ENCODE measurements at places on chromosomes 5 and 9.

DNA sequence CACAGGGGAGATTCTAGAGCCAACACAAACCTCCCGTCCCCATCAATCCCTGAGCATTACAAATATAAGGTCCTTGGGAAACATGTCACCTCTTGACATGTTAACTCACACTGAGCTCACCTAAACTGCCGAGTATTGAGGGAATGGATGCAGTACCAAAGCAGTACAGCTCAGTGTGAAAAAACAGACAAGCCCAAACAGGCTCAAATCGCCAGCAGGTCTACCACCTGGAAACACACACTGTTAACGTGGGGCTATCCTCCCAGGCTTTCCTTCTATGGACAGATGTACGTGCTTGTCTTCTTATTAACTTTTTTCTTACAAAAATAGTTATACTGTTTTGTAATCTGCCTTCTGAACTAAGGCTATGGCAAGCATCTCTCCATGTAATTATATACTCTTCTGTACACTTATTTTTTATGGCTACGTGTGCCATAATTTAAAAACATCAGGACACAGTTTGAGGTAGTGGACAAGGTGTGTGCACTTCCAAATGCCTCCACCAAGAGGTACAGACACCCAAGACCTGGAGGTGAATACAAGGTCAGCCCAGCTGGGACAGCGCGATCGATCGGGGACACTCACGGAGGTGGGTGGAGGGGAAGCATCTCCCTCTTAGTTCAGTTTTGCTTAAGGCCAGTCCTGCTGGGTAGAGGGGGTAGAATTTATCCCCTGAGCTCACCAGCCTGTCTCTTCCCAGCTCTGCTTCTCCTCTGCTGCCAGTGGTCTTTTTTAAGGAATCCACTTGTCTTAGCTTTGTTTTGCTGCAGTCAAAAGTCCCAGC lies 76.5 kb downstream of the DAP start:
- no peak for DNase-seq

GRCh38 chr5:101561018-101561417 lies 657.9 kb upstream of the ST8SIA4 start:
- DNase-seq, result no peak

- no peak for DNase-seq
Observed at GRCh38 chr5:74063821-74064220, 437.8 kb downstream of the ARHGEF28 start.

- no peak for DNase-seq
Observed at GRCh38 chr5:60487885-60488442, 212.0 kb downstream of the DEPDC1B start.

DNA sequence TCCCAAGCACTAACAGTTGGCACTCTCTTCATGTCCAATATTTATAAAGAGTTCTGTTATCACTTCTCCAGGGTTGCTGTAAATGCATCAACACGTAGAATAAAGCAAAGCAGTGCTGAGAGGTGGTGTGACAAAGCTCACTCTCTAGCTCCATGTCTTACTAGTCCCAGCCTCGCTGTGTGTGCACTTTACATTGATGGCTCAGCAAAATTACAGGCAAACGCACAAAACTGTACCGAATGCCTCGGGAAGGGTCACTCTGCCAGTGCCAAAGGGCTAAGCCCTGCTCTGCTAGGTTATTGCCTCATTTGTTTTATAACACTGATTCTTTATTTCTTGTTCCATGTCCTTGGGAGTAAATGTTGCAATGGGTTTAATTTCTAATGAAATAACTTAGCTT lies 1005.9 kb upstream of the WWC1 start:
- no peak for DNase-seq

DNA sequence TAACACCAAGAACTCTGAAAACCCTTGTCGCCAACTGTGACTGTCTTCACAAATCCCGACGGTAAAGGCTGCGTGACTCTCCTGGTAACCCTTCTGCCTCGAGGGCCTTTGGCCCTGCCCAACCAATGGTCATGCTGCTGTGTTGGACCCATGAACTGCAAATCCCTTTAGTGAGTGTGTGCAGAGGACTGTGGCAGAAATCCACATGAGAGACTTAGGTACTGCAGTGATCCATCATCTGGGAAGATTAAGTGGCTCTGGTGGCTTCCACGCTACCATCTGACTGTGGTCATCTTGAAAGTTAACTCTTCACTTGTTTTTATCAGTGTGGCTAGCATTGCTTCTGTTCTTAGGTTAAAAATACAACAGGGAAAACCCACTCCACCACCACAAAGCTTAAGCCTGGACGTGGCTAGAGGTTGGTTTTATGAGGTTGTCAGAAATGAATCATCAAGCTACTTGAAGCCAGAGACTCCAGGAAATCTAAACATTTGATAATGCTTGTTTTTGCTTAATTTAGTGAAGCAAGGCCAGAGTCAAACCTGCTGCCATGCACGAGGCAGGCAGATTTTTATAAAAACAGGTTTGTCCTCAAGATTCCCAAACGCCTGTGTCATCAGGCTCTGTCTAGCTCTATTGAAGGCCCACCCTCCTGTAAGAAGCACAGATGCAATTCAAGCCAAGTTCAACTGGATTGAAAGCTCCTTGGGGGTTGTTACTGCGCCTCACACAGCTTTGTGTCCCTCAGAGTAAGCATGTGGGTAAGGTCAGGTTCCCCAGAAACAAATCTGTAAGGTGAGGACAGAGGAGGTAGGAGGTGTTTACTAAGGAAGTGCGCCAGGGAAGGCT lies 52.7 kb upstream of the ERCC6L2 start:
- peak; percentile 45 for DNase-seq

DNA sequence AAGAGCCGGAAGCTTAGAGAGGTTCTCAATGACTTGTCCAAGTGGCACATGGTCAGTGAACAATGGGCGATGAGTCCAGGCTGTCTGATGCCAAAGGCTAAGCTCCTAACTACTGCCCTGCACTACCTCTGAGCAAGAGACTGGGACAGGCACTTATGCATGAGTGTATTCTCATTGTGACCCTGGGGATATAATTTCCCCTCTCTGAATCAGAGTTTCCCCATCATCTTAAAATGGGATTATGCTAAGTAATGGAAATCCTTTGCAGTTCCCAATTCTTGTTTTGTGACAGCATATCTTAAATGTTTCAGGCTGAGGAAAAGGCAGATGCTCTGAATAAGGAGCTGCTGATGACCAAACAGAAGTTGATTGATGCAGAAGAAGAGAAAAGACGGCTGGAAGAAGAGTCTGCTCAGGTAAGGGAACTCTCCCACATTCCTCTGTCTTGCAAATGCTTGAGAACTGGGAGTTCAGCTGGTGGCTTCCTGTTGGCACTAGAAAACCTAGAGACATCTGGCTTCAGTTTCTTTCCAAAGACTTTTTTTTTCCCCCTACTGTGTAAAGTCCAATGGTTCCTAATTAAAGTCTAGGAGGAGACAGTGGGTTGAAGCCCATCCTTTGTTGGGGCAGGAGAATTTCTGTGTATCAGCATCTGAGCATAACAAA lies 64.1 kb downstream of the GPR21 start:
- no peak for DNase-seq

DNA sequence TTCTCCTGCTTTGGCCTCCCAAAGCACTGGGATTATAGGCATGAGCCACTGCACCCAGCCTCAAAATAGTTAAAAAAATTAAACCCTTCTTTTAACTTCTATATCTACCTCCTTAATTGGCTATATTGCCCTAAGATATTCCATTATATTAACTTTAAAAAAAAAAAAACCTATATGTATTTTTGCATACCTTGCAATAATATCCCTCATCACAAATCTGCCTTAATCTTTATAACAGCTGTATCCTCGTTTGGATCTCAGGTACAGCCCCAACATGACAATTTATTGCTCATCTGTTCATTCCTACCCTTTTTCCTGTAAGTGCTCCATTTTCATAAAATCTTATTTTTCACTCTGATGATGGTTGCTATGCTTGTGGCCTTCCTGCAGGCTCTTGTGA lies 12.7 kb downstream of the GNPDA1 start:
- DNase-seq, result no peak

GRCh38 chr5:181243564-181244343 lies at the start of gene RACK1:
Gene RACK1, minus strand, starts transcription at chr5:181243906. Its CDS starts 106 bp downstream, at chr5:181243800.
- DNase-seq, result peak; percentile 93

DNA sequence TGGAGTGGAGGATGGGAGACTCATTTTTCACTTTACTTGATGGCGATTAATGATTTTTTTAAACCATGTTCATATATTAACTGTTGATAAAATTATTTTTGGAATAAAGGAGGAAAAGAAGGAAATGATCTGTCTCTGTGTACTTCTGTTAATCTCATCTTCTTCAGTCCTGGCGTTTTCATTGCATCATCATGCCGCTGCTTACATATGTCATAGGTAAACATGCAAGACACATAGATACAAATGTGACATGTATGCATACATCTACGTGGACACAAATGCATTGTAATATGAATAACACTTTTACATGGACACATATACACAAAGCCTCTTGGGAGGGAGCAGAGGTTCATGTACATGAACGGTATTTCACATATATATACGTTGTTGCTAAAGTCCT lies 10.0 kb downstream of the TMEM174 start:
- no peak for DNase-seq

DNA sequence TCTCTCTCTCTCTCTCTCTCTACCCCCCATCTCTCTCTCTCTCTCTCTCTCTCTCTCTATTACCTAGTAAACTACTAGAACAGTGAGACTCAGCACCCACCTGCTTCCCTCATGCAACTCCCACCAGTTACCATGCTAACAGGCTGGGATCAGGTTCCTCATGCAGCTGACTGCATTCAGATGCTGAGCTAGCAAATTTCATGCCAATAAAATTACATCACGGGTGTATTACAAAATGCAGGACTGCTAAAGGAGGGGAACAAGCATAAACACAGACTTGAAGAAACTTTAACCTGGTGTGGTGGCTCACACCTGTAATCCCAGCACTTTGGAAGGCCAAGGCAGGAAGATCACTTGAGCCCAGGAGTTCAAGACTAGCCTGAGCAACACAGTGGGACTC lies 76.0 kb downstream of the CEMIP2 start:
- DNase-seq, result no peak

- no peak for DNase-seq
Observed at GRCh38 chr9:120353506-120353905, 226.5 kb downstream of the CDK5RAP2 start.

- no peak for DNase-seq
Observed at GRCh38 chr9:38195737-38196161, 126.7 kb upstream of the SHB start.

DNA sequence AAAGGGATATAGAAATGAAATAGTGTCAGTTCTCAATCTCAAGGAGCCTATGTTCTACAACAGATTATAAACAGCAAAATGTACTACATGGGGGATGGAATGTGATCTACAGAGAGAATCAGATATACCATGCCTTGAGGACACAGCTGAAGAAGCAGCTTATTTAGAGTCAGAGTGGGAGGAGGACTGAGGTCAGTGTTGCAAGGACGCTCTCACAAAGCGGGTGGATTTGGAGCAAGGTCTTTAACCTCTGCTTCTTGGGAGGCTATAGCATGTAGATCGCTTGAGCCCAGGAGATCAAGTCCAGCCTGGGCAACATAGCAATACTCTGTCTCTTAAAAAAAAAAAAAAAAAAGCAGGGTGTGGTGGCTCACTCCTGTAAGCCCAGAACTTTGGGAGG lies 32.8 kb upstream of the PLIN2 start:
- DNase-seq, result no peak

DNA sequence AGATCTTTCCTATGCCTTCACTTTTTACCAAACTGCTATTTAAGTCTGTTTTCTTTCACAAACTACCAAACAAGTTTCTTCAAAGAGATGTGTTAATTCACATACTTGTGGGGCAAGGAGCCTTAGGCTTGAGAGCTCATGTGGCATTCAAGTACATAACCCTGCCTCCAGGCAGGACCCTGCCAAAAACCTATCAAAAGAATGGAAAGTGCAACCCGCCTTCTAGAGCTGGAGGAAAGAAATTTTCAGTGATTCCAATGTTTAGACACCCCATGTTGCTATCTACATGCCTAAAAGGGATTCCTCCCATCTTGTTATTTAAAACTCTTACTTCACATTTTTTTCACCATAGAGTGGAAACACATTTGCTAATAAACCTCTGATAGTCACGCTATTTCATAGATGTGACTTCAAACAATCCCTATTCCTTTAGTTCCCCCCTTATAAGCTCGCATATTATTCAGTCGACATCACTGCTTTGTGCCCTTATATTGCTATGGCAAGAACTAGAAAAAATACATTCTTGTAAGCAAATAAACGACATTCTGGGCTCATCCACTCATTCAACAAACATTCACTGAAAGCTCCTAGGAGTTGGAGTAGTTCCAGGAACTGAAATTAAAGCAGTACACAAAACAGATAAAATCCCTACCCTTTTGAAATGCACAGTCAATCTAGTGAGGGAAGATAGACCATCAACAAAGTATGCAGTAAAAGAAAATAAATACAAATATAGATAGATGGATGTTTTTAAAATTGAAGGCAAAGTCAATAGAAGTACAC lies 518.1 kb downstream of the ELAVL2 start:
- no peak for DNase-seq

- DNase-seq, result no peak
Observed at GRCh38 chr5:40364441-40364840, 315.3 kb upstream of the PTGER4 start.

DNA sequence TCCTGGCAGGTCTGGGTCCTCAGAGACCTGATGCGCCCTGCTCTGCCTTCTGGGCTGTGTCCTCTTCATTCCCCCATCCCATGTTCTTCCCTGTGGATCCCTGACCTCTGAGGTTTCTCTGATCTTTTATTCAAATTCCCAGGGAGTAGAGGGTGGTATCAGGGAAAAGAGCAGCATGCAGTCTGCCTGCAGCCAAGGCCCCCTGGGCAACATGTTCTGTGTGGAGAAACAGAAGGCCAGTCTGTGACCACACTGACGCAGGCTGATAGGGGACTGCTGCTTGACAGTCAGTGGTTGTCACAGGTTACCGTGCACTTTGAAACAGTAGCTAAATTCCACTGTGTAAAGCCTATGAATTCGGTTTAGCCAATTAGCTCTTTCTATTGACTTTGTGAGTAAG lies 156.6 kb upstream of the IRX2 start:
- DNase-seq, result no peak
